ENCODE measurements at places on chromosomes 12 and 14.

DNA sequence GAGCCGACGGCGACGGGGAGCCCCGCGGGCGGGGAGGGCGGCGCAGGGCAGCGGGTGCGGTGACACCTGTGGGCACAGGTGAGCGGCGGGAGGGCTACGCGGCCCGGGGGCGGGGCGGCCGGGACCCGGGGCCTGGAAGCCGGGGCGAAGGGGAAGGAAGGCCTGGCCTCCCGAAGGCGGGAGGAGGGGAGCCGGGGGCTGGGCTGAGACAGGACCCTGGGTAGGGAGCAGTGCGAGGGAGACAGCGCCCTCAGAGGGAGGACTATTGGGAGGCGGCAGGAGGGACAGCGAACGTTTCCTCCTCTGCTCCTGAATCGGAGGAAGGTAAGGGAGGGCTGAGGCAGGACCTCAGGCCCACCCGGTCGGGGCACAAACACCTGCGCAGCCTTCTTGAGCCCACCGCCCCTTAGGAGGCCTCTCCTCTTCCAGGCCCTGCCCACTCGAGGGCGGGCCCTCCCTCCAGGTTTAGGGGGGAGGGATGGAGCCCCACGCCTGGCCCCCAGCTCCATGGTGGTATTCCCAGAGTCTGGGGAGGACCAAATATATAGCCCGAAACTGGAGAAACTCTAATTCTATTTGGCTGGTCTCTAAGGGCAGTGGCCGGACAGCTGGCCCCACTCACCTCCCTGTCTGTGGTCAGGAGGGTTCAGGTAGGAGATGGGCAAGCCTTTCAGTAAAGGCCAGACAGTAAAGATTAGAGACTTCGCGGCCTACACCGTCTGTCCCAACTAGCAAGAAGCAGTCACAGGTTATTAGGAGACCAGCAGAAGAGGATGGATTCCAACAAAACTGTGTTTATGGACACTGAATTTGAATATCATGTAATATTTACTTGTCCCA, 509 bp downstream of the PLEKHG6 start:
- no peak for DNase-seq

- no peak for DNase-seq
Observed at GRCh38 chr14:50820786-50821509, 10.0 kb downstream of the NIN start.

GRCh38 chr12:44570036-44570583, 306.0 kb downstream of the NELL2 start:
- no peak for DNase-seq

DNA sequence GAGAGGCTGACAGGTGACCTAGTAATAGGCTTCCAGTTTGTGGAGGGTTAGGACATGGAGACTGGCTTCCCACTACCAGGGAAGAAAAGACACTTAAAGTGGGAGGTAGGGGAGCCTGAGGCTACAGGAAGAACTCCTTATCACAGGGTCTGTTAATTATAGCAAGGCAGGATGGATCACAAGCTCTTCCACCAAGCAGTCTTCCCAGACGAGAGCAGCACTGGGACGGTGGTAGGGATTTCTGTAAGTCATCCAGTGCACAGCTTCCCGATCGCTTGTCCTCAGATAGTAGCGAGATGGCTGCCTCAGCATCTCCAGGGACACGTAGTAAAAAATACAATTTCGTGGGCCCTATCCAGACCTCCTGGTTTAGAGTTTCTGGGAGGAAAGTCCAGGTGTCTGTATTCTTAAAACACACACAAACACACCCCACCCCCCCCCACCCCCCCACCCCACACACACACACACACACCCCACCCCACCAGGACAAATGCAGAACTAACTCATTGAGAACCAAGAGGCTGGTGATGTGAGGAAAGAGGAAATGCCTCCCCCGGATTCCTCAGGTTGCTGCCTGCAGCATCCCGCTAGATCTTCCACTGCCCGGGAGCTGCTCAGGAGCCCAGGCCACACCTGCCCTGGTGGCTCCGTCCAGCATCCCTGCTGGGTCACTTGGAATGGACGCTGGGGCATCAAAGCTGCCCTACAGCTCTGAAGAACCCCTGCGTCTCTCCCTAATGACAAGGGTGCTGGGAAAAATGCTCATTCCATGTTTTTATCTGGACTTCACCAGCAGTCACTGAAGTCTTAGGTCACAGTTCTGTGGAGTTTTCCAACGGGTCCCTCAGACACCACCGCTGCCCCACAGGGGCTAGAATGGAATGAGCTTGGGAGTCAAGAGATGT, 307.2 kb downstream of the CACNA1C start:
- no peak for DNase-seq

DNA sequence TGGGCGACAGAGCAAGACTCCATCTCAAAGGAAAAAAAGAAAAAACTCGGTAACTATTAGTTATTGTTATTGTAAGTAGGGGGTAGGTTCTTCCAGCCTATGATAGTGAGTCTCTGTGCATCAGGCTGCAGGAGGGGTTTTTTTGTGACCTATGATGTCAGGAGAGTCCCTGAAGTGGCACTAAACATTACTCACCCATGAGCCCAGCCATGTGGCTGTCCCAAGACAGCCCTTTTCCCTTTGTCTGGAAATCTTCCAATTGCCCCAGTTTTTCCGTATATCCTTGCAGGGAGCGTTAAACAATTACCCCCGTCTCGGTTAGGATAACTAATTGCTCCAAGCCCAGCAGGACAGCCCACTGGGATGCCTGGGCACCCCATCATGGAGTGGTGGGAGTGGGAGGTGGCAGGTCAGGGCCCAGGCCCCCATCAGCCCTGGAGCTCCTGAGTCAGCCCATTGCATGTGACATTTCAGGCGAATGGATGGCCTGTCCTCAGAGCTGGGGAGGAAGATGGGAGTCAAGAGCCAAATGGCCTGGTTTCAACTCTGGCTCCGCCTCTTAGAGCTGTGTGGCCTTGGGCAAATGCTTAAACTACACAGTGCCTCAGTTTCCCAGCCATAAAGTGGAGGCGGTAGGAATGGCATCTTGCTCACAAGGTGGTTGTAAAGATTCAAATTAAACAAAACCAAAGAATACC, 16.4 kb downstream of the PHETA1 start:
- DNase-seq: no peak

DNA sequence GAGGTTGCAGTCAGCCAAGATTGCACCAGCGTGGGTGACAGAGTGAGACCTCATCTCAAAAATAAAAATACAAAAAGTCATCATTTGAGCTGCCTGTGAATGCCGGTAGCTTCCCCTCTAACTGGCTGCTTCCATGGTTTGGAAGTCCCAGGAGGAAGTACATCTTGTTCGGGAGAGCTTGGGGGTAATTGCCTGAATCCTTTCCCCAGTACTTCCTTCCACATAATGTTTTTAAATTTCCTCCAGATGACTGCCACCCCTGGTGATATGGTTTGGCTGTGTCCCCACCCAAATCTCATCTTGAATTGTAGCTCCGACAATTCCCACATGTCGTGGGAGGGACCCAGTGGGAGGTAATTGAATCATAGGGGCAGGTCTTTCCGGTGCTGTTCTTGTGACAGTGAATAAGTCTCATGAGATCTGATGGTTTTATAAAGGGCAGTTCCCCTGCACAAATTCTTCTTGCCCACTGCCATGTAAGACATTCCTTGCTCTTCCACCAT, 87.2 kb downstream of the SPRING1 start:
- no peak for DNase-seq

DNA sequence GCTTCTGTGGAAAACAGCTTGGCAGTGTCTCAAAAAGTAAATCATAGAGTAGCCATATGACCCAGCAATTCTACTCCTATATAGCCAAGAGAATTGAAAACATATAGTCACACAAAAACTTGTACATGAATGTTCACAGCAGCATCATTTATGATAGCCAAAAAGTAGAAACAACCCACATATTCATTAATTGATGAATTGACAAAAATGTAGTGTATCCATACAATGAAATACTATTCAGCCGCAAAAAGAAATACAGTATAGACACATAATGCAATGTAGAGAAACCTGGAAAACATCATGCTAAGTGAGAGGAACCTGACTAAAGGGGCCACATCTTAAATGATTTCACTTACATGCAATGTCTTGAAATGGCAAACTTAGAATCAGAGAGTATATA, 326.6 kb downstream of the KCNH5 start:
- no peak for DNase-seq

DNA sequence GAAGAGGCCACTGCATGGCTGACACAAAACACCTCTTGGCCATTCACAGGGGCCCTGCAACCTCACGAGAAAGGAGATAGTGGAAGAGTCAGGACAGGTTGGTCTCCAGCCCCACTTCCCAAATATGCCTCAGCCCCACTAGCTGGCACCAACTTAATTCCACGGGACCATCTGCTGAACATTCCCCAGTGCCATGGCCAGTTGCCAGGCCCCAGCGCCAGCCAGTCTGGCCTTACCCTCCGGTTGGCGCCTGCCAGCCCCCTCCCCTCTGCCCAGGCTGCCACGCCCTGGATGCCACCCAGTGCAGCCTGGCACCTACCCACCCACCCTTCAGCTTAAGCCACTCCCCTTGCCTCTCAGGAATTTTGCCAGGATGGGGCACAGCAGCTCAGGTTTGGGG, 21.2 kb upstream of the HSPB8 start:
- no peak for DNase-seq

DNA sequence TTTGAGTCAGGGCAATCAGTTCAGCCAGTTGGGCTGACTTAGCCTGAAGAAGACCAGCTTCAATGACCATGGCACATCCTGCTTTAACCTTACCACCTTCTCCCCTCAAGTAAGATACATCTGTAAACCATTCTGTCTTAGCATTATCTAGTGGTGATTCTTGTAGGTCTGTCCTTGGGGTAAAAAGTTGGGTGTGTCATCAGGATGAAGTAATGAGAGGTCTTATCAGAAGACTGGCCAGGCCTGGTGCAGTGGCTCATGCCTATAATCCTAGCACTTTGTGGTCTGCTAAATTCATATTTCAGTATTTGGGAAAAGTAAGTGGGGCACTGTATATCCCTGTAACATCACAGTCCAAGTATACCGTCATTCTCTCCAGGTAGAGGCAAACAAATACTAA, 19.1 kb downstream of the SINHCAF start:
- no peak for DNase-seq

GRCh38 chr12:52789637-52790426, 6.1 kb downstream of the KRT3 start:
- DNase-seq: no peak

- no peak for DNase-seq
Observed at GRCh38 chr14:100904307-100905087, 975 bp upstream of the RTL1 start.

DNA sequence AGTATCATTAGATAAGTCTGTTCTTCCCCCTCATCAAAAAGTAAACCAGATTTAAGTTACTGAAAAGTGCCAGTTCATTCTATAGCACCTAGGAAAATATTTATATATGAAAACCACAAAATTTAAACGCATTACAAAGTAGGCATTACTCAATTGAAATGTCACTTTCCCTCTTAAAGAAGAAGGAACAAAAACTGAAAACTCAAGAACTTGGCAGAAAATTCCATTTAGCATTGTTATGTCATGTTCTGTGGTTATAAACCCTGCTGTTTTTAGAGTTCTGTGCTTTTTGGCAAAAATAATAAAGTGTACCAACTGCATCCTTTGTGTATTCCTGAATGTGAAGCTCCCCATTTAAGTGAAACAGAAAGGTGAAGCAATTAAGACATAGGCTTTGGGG, 3.6 kb downstream of the FGD4 start:
- DNase-seq: no peak

DNA sequence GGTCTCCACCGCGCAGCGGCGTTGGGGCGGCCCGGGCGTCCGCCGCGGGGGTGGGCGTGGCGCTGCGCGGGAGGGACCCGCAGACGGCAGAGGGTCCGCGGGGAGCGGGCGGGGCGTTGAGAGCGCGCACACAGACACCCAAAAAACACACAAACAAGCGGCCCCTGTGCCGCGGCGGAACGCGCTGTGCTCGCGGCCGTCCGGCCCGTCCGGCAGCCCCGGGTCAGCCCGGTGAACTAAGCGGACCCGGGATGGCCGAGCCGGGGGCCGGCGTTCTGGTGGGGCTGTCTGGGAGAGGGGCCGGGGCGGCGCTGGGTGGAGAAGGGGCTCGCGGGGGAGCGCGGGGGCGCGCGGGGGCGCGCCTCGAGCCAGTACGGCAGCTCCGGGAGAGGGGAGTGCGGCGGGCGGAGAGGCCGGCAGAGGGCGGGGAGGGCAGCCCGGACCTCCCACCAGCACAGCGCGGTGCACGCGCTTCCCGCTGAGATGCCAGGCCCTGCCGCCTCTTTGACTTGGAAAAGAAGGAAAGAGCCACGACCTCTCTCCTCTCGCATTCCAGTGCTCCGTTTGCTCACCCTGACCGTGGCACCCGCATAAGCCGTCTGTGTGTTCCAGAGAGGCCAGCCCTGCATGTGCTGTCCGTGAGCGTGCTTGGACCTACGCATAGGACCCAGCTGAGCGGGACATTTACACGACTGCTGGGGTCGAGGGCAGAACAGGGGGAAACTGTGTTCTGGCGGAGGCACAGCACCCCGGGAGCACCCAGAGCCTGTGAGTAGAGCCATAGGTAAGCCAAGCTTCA, 10.3 kb downstream of the SLC6A12 start:
- no peak for DNase-seq

DNA sequence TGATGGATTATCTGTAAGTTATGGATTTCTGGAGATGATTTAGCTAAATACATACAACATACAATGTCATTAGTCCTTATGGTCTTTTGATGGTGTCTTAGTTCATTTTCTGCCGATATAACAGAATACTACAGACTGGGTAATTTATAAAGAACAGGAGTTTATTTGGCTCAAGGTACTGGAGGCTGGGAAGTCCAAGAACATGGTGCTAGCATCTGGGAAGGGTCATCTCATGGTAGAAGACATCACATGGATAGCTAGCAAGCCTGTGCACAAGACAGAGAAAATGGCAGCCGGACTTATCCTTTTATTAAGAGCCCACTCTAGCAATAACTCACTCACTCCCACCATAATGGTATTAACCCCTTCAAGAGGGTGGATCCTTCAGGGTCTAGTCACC, 24.2 kb downstream of the KLHL28 start:
- no peak for DNase-seq

GRCh38 chr12:32501835-32502333, 102.5 kb downstream of the FGD4 start:
- no peak for DNase-seq

- DNase-seq: peak; percentile 5
Observed at GRCh38 chr12:78146365-78146772, 315.7 kb downstream of the NAV3 start.

DNA sequence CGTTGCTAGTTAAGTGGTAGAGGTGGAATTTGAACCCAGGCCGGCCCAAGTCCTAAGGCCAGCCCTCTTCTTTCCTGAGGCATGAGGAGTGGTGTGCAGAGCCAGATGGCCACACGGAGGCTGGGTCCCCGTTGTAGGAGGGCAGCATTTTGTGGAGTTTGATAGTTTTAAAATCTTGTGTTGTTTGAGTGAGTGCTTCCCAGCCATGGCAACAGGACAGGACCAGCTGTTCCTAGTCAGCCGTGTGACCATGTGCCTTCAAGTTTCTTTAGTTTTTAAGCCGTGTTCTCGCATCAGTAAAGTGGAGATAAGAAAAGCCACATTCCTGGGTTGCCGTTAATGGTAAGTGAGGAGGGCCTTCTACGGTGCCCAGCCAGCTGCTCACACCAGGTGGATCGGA, 44.4 kb downstream of the UBE3B start:
- no peak for DNase-seq

- no peak for DNase-seq
Observed at GRCh38 chr12:4881266-4882064, 28.2 kb upstream of the KCNA1 start.

GRCh38 chr12:40058721-40059190, 47.1 kb downstream of the SLC2A13 start:
- DNase-seq: no peak

- no peak for DNase-seq
Observed at GRCh38 chr12:1339618-1340319, 254.6 kb downstream of the FBXL14 start.

GRCh38 chr14:79426103-79426755, 785.1 kb downstream of the DIO2 start:
- DNase-seq: no peak

GRCh38 chr14:101915871-101916815, 48.2 kb upstream of the DYNC1H1 start:
- DNase-seq: no peak

Measured in AG09319 (cell line).